NCI-H460 (cell line): ENCODE measurements at places on chromosomes 1 and 21. TPM values are rescaled to one million over a fixed set of nuclear protein-coding genes. Genes with fewer than 3 reads are reported as not detected.

The NES gene
- total RNA-seq = 2.2 and 2.5 TPM in 2 replicates

The EIF4G3 gene
- total RNA-seq = 37.9 and 42.0 TPM in 2 replicates

The MROH7 gene
- total RNA-seq = not detected in 2 replicates

The ITLN2 gene
- not detected in 2 replicates for total RNA-seq

The RSRP1 gene
- 43.9 and 56.8 TPM in 2 replicates for total RNA-seq

The LEPR gene
- total RNA-seq = 9.4 and 10.2 TPM in 2 replicates

The C1orf56 gene
- 6.1 and 7.2 TPM in 2 replicates for total RNA-seq

The SPATA1 gene
- 0.64 TPM in 1 of 2 replicates, not detected in the other for total RNA-seq

The SYNC gene
- total RNA-seq = 1.4 and 1.7 TPM in 2 replicates

The USP25 gene
- total RNA-seq = 30.9 TPM in 2 replicates

The CCDC28B gene
- total RNA-seq = 2.4 and 2.7 TPM in 2 replicates

The NR5A2 gene
- total RNA-seq = 0.10 TPM in 1 of 2 replicates, not detected in the other

The VAV3 gene
- 0.79 and 1.1 TPM in 2 replicates for total RNA-seq

The PIK3C2B gene
- total RNA-seq = 4.3 and 6.1 TPM in 2 replicates

The GSTM5 gene
- 0.12 TPM in 2 replicates for total RNA-seq

The TRAPPC3 gene
- 54.7 and 62.9 TPM in 2 replicates for total RNA-seq

The CD84 gene
- total RNA-seq = not detected in 2 replicates

The NTPCR gene
- 101 TPM in 2 replicates for total RNA-seq

The APP gene
- 247 and 320 TPM in 2 replicates for total RNA-seq

The LHX8 gene
- total RNA-seq = not detected in 2 replicates

The CFAP74 gene
- total RNA-seq = not detected in 2 replicates

The CYYR1 gene
- total RNA-seq = 0.05 TPM in 1 of 2 replicates, not detected in the other

The FCRL2 gene
- not detected in 2 replicates for total RNA-seq

The KLHDC9 gene
- total RNA-seq = 3.6 and 5.3 TPM in 2 replicates

The DPT gene
- not detected in 2 replicates for total RNA-seq

The KRTAP12-2 gene
- total RNA-seq = not detected in 2 replicates

The CACNA1S gene
- not detected in 2 replicates for total RNA-seq

The PLA2G2E gene
- not detected in 2 replicates for total RNA-seq

The TCP10L gene
- total RNA-seq = 0.84 TPM in 1 of 2 replicates, not detected in the other

The RGS8 gene
- not detected in 2 replicates for total RNA-seq

The F13B gene
- 0.12 TPM in 1 of 2 replicates, not detected in the other for total RNA-seq

The SPRR1B gene
- total RNA-seq = not detected in 2 replicates

The TAL1 gene
- 0.12 TPM in 1 of 2 replicates, not detected in the other for total RNA-seq

The KCNH1 gene
- total RNA-seq = 0.14 and 0.15 TPM in 2 replicates

The SH2D2A gene
- total RNA-seq = 135 TPM in 2 replicates

The PADI3 gene
- total RNA-seq = not detected in 2 replicates

The TIMM17A gene
- 116 and 136 TPM in 2 replicates for total RNA-seq

The SLC9A1 gene
- 16.6 and 20.1 TPM in 2 replicates for total RNA-seq

The LCE1B gene
- not detected in 2 replicates for total RNA-seq

The PCBP3 gene
- 24.1 and 24.2 TPM in 2 replicates for total RNA-seq

The HMCN1 gene
- 0.81 and 1.2 TPM in 2 replicates for total RNA-seq

The NHLH1 gene
- 0.27 TPM in 1 of 2 replicates, not detected in the other for total RNA-seq

The DUSP23 gene
- 2.0 and 4.8 TPM in 2 replicates for total RNA-seq

The SLC27A3 gene
- 0.69 and 1.2 TPM in 2 replicates for total RNA-seq

The RBM8A gene
- 265 and 308 TPM in 2 replicates for total RNA-seq

The OR2AJ1 gene
- not detected in 2 replicates for total RNA-seq

The GSTM4 gene
- 25.5 and 33.5 TPM in 2 replicates for total RNA-seq

The KIF17 gene
- total RNA-seq = 0.25 and 0.46 TPM in 2 replicates

The CFAP45 gene
- total RNA-seq = 0.35 TPM in 1 of 2 replicates, not detected in the other

The HRNR gene
- not detected in 2 replicates for total RNA-seq

The VSIG8 gene
- total RNA-seq = 0.05 TPM in 1 of 2 replicates, not detected in the other
